ENCODE measurements at places on chromosomes 12 and 14.

DNA sequence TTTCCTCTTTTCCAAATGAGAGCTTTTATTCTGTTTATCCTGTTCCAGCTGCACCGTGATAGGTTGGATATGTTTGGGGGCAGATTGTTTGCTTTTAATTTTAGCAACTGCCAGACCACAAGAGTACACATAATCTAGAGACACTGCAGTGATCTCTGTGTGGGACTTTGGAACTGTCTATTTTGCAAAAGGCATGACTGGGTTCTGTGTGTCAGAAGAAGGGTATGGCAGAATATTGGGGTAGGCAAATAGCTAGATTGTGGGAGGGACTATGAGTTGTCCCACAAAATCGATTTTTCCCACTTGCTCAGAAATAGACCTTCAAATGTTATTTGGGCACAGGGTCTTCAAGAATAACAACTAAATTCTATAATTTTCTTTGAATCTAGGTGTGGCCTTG is 275.9 kb upstream of the KITLG start:
- DNase-seq = no peak

DNA sequence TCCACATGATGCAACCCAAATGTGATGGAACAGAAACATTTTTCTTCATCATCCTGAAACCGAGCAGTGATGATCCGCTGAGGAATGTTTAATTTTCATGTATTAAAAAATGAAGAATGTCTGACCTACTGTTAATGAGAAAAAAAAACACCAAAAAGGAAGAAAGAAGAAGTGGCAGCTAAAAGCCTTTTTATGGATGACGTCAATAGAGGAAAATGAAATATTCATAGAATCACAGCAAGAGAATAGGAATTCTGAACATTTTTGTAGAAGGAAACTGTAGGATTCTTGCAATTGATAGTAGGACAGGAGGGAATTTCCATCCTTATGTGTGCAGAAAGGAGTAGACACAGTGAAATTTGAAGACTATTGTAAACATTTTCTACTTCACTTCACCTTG is 112.9 kb downstream of the PRKCH start:
- no peak for DNase-seq

DNA sequence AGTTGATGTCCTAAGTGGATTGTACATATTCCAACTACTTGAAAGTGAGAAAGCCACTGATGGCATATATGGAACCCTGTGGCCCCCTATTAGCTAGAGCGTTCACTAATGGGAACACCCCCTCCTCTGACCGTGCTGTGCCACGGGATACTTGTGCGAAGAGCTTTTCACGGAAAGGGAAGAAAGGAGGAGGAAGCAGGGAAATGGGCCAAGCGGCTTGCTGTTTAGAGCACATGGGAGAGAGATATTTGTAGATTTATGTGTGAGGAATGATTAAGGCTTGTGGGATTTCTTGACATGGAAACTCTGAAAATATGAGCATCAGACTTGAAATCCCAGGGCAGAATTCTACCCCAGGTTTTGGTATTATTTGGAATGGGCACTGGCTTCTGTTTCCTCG is 129.9 kb downstream of the PRMT8 start:
- DNase-seq = no peak

GRCh38 chr12:132471011-132471857 is 18.7 kb upstream of the FBRSL1 start:
- DNase-seq = no peak

DNA sequence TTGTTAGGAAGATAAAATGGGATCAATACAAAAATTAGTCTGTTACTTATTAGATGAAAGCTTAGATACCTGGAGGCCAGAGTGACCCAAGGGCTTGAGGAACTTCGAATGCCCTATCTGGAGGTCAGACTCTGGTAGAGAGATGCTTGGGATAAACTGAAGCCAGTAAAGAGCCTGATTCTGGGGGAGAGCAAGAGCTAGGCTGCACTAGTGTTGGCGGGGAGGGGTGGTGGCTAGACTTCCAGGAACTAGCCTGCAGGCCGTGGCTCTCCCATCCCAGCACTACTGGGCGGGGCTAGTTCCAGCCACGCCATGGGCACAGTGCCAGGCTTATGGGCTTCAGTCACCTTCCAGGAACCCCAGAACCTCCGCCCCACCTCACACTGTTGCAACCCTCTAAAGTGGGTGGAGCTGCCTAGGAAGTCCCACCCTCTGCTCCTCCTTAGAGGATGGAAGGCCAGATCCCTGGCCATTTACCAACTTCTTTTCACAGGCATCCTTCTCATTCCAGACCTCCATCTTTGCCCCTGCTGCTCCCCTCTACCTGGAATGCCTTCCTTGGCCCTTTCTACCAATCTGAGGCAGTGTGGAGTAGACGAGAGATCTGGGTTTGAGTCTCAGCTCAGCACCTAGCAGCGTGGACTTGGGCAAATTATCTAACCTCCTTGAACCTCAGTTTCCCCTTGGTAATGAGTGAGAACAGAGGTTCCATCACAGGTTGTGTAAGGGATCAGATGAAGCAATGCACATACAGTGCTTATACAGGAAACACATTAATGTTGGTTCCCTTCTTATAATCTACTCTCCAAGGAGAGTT is 6.3 kb upstream of the NFE2 start:
- no peak for DNase-seq

DNA sequence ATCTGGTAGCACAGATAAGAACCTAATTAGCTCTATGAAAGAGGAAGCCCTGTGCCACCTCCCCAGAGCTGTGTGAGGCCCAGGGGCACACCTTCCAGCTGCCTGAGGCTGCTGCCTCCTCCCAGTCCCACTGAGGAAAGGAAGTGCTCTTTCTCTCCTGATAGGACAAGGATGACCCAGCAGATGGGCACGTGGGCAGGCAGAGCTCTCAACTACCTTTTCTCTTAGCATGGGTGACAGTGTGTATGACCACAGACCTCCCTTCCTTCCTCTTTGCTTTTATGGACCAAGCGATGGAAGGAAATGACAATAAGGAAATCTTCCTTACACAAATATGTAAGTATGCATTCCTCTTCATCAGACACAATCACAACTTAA is 127.6 kb upstream of the AMIGO2 start:
- DNase-seq = no peak

- no peak for DNase-seq
These were observed 20.7 kb downstream of the GTF2A1 start for GRCh38 chr14:81200054-81200453.

- no peak for DNase-seq
These were observed 6.1 kb upstream of the NUAK1 start for GRCh38 chr12:106144847-106145246.

- no peak for DNase-seq
These were observed 52.1 kb upstream of the AEBP2 start for GRCh38 chr12:19387161-19387560.

GRCh38 chr12:124939421-124940142 is 25.1 kb upstream of the UBC start:
- no peak for DNase-seq

- DNase-seq = no peak
These were observed at the start of gene RASSF9 for GRCh38 chr12:85836197-85837090. Gene RASSF9, minus strand, starts transcription at chr12:85836409. Its CDS starts 208 bp downstream, at chr12:85836201.

- no peak for DNase-seq
These were observed 63.6 kb upstream of the NUDT4 start for GRCh38 chr12:93314177-93314497.

DNA sequence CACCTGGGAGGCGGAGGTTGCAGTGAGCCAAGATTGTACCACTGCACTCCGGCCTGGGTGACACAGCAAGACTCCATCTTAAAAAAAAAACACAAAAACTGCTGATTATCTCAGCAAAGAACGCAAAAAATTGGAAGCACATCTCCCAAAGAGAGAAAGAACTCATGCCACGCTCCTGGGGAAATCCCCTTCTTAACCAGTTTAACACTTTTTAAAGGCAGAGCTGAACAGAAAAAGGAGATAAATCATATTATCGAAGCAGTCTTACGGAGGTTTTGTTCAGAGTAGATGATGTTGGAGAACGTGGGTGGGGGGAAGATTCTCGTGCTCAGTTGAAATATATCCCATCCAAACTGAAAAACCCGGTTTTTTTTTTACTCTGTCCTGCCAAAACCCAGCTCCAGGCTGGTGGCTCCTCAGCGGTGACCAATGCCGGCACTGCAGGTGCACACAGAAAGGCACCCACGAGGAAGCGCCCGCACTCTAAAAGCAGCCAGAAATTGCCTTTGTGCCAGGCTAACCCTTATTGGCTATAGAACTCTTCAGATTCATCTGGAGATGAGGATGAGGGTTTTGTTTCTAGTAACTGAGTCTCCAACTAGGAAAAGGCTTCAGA is 100.2 kb upstream of the PARP11 start:
- DNase-seq = no peak

DNA sequence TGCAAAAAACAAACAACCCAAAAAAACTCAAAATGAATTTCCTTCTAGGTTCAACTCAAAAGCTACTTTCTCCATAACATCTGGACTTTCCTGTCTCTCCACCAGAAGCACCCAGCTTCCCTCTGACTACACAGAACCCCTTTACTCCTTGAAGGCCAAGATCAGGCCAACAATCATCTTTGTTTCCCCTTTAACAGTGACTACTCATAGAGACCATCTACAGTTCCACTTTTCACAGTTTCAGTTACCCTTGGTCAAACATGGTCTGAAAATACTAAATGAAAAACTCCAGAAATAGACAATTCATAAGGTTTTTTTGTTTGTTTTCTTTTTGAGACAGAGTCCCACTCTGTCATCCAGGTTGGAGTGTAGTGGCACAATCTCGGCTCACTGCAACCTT is 11.8 kb downstream of the GCH1 start:
- DNase-seq = no peak

DNA sequence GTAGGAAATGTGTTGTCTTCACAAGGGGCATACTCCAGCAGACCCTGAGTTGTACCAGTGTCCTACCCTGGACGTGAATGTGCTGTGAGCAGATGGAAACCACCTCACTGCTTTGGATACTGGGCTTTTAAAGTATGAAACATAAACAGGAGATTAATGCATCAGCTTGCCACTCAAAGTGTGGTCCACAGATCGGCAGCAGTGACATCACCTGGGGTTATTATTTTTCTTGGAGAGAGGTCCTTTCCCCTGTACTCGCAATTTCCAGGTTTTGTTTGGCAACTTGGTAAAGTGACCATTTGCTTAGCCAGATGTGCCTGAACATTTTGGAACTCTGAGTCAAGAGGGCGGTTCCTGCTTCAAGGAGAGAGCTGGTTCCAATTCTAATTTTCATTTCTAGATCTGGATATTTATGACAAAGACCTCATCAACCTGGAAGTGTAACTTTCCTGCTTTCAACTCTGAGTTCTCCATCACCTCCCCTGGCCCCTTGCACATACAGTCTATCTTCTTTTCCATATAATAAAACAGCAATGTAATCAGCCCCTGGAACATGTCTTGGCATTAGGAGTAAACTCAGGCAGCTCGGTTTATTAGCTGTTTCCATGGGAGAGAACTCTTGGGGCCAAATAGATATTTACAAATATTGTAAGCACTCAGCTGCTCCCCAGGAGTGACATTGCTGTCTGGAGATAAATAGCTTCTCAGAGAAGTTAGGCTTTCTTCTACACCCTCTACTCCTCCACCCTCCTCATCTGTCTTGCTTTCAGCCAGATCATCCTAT is 237.0 kb upstream of the TBX3 start:
- no peak for DNase-seq

DNA sequence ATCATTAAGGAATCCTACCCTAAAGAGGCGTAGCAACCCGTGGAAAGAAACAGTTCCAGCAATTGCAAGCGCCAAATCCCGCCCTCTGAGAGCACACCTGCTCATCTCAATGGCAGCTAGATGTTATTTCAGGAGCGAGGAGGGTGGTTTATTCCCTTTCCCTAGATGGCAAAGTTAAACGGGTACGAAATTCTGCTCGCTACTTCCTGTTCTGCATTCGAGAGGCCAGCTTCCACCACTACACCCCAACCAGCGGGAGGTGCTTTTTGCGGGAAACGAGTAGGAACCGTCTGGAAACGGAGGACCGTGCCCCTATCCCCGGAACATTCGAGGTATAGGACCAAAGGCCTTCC is 536 bp downstream of the VPS29 start:
- no peak for DNase-seq

DNA sequence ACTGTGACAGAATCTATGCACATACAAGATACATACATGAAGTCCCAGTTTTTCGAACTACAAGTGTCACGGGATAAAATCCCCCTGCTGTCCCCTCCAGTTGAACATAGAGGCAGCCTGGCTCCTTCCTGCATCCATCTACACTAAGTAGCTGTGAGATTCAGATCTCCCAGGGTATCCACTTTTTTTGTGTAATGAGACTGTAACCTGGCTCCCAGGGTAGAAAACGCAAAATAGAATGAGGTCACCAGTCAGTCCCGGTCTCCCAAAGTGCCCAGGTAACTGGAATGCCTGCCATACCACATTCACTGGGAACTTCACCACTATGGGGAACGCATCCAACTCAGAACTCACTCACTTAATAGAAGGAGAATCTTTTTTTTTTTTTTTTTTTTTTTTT is 67.8 kb downstream of the TMCC3 start:
- no peak for DNase-seq

DNA sequence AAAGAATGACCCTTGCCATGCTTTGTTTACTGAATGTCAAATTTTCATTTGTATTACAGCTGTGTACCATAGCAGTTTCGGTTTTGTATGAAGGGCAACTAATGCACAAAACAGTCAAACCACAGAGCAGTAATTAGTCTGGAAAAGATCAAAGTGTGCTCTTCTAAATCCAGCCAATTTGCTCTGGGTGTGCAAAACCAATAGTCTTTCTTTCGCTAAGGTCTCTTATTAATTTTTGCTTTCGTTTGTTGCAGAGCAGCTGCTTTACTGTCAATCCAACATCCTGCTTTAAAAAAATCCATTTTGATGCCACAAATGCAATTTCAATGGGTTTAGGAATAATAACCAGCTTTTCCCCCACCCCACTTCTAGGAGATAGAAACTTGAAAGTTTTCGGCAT is 114.2 kb downstream of the BRMS1L start:
- DNase-seq = no peak

GRCh38 chr12:45986641-45987339 is 3.6 kb downstream of the SCAF11 start:
- no peak for DNase-seq

DNA sequence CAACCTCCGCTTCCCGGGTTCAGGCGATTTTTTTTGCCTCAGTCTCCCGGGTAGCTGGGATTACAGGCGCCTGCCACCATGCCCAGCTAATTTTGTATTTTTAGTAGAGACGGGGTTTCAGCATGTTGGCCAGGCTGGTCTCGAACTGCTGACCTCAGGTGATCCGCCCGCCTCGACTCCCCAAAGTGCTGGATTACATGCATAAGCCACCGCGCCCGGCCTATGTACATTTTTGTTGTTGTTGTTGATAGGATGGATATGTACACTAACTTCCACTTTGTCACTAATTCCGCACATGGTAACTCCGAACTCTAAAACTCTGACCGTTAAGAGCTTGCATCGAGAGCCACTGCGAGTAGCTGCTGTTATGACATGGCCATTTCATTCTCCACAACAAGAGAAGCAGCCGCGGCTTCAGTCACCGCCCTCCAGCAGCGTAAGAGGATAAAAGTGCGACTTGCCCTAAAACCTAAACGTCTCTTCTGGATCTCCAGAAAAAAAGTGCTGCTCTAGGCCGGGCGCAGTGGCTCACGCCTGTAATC is 742 bp upstream of the MARS1 start:
- DNase-seq = no peak
